Stimulated activated naive CD8-positive, alpha-beta T cell treated with anti-CD3 and anti-CD28 coated beads, Interleukin-15, amount 100 ng/mL, for 72 hours (primary cell): ENCODE measurements at places on chromosomes 12 and 14.

GRCh38 chr12:7431993-7432685 is 11.8 kb downstream of the CD163L1 start:
- no peak for DNase-seq

DNA sequence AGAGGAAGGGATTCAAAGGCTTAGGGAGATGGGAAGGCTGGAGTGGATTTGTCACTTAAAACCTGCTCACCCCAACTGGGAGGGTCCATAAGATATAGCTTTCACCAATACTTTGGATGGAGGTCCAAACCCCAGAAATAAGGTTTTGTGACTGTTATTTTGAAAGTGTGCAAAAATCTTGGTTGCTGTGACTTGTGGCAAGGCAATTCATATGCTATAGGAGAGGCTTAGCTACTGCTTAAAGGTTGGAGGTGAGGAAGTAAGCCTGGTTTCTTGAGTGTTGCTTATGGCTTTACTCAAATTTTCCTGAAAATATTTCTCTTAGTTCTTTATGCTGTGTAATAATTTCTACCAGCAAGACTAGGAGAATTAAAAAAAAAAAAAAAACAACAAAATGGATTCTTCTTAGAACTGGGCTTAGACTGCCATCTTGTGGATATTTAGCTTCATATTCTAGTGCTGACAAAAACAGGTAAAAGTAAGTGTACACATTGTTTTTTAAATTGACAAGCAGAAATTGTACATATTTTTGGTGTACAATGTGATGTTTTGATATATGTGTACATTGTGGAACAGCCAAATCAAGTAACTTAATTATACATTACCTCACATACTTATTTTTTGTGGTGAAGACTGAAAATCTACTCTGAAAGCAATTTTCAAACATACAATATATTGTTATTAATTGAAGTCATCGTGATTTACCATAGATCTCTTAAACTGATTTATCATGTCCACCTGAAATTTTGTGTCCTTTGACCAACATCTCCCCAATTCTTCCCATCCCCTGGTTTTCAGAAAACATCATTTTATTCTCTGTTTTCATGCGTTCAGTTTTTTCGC is 23.0 kb downstream of the PDE6H start:
- no peak for DNase-seq

- no peak for DNase-seq
Measured at GRCh38 chr12:124512667-124513296, 54.6 kb downstream of the NCOR2 start.

DNA sequence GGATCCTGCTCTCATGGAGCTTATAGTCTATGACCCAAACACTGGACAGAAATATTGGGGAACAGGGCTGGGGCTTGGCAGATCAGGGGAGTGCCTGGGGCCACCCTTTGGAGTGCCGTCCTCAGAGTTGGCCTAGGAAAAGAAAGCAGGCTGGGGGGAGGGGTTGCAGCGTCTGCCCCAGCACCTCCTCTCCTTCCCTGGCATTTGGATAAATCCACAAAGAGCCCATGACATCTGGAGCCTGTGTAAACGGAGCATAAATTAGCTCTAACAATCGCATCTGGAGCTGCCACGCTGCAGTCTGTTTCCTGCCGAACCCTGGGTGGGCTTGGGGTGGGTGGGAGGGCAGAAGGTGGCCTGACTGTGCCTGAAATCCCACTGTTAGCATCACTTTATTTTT is 63.8 kb downstream of the MVK start:
- no peak for DNase-seq

GRCh38 chr12:27198036-27198435 is 46.0 kb upstream of the STK38L start:
- no peak for DNase-seq

GRCh38 chr14:95515080-95515489 is 1.4 kb downstream of the SYNE3 start:
- no peak for DNase-seq

- no peak for DNase-seq
Measured at GRCh38 chr14:91516663-91517388, 6.7 kb upstream of the PPP4R3A start.

GRCh38 chr12:103086471-103086870 is 129.0 kb downstream of the ASCL1 start:
- no peak for DNase-seq

GRCh38 chr12:130227641-130228040 is 65.4 kb downstream of the FZD10 start:
- DNase-seq: no peak

GRCh38 chr12:47986832-47987231 is 17.4 kb downstream of the COL2A1 start:
- no peak for DNase-seq

DNA sequence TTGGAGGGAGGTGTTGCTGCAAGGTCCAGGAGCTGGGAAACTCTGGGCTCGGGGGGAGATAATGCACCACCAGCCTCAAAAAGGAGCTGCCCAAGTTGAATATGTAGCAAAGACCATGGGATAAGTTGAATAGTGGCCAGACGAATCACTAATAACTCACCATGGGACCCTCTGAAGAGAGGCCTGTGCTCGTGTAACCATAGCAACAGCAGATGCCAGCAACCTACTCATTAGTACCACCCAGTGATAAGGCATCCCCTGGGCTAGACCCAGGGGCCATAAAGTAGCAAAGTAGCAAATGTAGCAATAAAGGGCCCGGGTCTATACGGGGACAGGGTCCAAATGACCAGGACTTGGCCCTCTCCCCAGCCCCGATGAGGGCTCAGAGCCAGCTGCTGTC is 328.0 kb downstream of the DPF3 start:
- DNase-seq: no peak

- DNase-seq: no peak
Measured at GRCh38 chr14:33062476-33062875, 123.8 kb downstream of the NPAS3 start.

GRCh38 chr14:54132496-54132895 is 175.9 kb upstream of the BMP4 start:
- no peak for DNase-seq

DNA sequence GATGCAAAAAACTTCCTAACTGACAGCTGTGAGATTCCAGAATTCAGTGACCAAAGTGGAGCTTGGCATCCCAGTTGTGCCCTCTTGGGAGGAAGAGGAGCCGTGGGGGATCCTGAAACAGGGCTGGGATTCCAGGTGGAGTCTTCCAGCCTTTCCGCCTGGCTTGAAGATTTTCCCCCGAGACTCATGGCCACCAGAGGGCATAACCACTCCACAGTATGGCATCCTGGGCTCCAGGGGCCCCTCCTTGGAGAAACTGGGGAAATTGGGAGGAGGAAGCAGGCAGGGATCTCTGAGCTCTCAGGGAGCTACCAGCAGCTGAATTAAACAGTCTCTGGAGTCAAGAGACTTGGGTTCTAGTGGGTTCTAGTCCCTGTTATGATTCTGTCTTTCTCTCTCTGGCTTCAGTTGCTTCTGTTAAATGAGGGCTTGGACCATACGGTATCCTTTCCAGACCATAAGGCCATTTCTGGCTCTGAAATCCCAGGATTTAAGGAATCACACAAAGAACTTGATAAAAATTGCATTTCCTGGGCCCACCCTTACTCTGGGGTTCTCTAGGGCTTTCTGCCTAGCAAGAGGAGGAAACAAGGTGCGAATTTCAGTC is 2.6 kb upstream of the TAMALIN start:
- DNase-seq: no peak

GRCh38 chr12:118959348-118959747 is 22.0 kb upstream of the SRRM4 start:
- DNase-seq: no peak

DNA sequence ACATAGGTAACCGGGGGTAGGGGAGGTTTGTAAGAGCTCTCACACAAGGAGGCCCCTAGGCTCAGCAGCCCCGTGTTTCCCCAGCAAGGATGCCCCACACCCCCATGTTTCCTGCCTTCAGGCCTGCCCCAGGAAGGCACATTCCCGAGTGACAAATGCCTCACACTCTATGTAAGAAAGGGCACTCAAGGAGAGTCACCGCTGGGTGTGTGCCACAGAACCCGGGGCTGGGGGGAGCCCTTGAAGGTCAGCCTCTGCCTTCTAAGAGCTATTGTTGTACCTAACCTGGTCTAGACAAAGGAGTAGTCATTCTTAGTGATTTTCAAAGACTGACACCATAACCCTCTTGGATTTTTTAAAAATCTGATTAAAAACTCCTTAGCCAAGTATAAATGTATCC is 333.6 kb downstream of the DPF3 start:
- DNase-seq: no peak

GRCh38 chr12:67813456-67813904 is 164.9 kb downstream of the DYRK2 start:
- DNase-seq: no peak

DNA sequence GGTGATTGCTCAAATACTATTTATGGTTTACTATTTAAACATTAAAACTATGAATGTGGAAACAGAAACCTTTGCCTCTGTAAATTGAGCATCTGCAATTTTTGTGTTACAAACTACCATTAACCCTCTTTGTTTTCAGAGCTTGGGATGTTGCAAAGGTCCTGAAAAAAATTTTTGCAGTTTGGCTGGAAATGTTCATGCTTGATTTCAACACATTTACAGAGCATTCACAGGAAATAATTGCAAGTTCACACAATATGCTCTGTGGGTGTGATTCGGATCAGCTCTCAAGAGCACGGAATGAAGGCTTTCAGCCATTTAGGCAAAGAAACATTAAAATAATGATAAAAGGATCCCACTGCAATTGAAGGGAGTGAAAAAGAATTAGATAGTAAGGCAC is 232.9 kb downstream of the ATP23 start:
- DNase-seq: no peak

DNA sequence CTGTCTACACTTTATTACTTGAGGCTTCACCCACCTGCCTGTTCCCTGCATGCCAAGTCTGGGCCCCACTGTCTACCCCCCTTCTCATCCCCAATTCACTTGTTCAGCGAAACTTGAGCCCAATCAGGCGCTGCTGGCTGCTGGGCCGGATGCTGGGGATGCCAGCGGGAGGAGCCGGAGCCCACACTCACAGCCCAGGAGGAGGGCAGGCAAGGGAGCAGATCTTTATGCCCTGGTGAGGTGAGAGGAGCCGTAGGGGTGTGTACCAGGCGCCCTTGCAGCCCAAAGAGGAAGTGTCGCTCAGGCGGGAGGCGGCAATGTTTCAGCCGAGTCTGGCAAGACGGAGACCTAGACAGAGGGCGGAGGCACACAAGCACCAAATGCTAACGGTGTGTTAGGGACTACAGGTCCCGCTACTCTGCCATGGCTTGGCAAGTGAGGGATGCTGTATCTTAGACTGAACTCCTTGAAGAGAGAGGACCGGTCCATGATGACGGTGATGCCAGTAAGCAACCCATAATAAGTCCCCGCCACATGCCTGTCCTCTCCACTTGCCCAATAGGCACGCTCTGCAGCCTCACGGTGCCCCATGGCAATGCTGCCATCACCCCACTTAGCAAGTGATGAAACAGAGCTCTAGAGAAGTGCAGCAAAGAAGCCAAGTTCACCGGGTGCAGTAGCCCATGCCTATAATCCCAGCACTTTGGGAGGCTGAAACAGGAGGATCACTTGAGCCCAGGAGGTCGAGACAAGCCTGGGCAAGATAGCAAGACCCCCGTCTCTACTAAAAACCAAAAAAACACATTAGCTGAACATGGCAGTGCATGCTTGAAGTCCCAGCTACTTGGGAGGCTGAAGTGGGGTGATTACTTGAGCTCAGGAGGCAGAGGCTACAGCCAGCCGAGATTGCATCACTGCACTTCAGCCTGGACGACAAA is 41.6 kb downstream of the LRRC74A start:
- peak; percentile 17 for DNase-seq

GRCh38 chr12:10142976-10143589 is 13.1 kb upstream of the CLEC7A start:
- no peak for DNase-seq

DNA sequence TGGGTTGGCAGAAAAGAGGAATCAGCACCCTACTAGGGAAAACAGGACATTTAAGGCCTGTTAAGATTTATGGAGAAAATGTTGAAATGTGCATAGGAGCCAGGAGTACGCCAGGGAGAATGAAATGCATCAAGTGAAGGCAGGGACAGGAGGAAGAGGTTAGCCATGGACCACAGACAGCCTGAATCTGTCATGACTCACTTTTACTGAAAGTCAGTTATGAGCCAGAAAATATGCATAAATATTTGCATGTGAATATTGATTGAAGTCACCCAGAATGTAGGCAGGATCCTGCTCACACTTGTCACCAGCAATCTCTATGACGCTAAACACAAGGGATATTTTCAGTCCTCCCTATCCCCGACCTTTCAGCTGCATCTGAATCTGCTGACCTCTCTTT is 25.1 kb upstream of the CDK17 start:
- DNase-seq: peak; percentile 29

GRCh38 chr14:69259527-69260189 is at the start of gene GALNT16:
Gene GALNT16 (plus strand): TSS chr14:69260158. CDS start chr14:69260291, 133 bp downstream.
- no peak for DNase-seq

DNA sequence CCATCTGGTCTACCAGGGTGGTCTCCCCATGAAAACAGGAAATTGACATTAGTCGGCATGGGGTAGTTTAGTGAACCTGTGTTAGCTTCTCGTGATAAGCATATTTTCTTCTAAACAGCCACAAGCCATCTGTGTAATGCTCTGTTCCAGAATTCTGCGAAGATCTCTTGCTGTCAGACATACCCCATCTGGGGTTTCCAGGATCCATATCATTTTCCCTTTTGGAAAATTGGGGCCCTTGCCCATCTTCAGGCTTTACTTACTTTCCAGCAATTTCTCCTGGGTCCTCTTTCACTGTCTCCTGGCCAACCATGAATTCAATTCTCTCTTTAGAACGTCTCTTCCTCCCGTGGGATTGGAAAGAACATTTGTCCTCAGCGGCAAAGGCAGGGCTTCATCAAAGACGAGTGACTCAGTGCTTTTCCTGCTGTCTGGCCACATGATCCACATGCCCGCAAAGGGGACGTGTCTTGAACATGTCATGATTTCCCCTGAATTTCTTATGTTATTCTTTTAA is 21.4 kb upstream of the NCOR2 start:
- DNase-seq: no peak

GRCh38 chr12:10624605-10625004 is 11.2 kb upstream of the MAGOHB start:
- no peak for DNase-seq

GRCh38 chr14:60815371-60815770 is 80.8 kb downstream of the MNAT1 start:
- no peak for DNase-seq

DNA sequence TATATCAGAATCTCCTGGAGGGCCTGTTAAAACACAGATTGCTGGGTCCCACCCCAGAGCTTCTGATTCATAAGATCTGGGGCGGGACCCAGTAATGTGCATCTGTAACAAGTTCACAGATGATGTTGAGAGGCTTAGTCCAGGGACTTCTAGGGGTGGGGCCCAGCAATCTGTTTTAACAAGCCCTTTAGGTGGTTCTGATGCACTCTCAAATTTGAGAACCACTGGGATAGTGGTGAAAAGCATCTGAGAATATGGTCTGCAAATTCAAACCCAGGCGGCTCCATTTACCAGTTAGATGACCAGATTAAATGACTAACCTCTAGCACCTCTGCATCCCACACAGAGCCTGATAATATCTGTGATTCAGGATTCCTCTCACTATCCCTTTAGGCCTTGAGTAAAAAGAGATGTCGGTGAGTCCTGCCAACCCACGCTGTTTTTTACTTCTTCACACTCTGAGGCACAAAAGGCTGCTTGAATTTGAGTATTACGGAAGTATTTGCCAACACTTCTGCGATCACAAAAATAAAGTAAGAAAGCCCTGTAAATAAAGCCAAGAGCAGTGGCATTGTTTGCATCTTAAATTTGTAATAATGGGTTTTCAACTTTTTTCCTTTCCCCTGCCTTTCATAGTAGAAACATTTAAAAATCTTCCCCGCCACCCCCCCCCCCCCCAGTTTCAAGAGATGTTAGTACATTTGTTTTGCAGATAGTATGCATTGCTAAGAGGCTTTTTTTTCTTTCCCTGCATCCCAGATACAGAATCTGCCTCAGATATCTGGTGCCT is 1.8 kb upstream of the FRS2 start:
- DNase-seq: no peak
